Fibroblast of the conjunctiva (primary cell): ENCODE measurements at places on chromosomes 3 and 15.

DNA sequence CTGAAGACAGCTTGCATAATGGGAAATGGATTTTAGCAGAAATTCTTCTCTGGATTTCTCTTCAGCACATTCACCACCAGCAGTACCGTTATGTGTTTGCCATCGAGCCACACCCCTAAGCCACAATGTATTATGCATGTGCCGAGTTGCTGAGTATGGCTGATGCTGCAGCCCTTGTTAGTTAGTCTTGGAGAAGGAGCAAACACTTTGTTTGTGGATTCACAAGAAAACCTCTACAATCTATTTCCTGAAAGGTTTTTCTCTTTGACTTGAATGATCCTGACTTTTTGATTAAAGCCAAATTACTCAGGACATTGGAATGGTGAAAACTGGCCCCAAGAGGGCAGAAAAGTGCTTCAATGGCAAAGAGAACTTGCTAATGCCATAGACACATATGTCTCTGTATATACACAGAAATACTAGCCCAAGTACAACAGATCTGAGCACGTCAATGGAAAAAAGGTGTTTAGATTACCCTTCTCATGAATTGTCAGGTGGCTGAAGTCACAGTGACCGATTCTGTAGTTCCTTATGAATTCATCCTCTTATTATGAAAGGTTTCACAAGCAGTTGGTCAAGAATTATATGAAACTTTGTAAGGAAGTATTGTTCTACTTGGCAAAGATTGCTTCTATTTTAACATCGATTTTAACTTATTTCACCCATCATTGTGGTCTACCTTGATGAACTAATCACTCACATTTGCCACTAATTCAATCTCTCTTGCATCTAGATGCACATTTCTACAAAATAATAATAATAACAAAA, 103.0 kb downstream of the P3H2 start:
- DNase-seq = peak; percentile 70

DNA sequence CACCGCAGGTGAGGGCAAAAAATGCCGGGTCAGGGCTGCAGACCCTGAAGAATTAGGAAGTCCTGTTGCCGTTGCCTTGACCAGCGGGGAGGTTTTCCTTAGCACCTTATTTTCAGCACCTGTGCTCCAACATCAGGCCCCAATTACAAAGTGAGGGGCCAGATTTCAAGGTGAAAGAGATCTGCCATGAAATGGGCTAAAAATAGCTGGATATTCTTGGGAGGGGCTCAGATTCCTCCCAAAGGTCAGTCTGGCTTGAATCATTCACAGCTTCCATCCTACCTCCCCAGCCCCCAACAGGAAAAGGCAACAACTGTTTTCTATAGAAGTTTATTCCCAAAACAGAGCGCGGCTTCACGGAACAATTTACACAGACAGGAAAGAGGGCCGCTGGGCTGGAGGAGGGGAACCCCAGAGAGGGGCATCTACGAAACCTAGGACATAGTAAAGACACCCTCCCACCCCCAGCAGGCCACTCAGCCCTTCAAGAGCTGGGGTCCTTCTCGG, 941 bp upstream of the SLC26A6 start:
- no peak for DNase-seq

DNA sequence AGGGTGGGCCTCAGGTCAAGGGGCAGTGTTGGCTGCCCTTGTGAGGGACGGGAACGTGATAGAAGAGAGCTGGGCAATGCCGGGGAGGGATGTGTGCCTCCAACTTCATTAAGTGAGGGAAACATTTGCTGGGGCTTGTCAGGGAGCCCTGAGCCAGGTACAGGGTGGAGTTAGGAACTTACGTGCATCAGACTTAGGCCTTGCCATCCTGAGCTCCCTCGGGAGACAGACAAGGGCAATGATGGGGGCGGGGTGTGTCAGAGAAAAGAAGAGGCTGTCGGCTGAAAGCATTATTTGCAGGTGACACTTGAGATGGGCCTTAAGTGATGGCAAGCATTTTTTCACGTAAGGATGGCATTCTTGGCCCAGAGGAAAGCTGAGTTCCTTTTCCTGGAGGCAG, 1.6 kb downstream of the FAM131A start:
- DNase-seq = no peak

GRCh38 chr3:11631820-11632219, 11.9 kb downstream of the VGLL4 start:
- DNase-seq = no peak

- peak; percentile 56 for DNase-seq
Observed at GRCh38 chr15:52139599-52140462, 27.3 kb upstream of the BCL2L10 start.

DNA sequence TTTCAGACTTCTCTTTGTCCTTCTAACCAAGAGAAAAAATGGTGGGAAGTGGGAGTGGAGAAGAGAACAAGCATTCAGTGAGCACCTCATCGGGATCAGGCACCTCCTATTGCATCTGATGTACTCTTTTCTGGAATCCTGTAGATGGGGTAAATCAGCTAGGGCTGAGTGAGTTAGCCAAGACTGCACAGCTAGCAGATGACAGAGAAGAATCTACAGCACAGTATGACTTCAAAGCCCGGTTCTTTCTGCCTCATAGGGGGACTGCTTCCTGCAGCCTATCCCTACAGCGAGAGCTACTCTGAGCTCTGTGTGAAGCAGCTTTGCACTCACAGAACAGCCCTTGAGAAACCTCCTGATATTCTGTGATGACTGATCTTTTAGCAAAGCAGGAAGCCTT, 275.2 kb upstream of the MEIS2 start:
- no peak for DNase-seq

- DNase-seq = no peak
Observed at GRCh38 chr3:177460047-177460446, 262.8 kb upstream of the TBL1XR1 start.

DNA sequence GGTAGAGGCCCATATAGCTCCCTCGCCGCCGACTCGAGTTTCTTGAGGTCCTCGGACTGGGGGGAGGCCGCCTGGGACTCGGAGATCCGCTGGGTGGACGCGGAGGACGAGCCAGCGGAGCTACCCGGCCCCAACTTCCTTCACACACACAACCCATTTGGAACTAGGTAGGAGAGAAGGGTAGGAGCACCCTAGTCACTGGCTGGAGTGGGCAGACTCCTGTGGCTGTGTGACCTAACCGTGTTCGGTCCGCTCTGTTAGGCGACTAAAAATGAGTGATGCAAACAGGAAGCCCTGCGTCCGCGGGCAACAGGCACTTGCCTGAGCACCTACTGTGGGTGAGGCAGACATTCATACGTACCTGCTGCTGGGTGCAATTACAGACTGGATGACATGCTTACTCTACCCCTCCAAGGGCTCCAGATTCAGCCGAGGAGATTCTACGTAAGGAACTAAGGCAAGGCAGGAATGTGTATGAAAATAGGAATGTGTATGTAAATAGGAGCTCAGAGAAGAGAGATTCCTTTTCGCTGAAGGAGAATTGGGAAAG, 4.6 kb upstream of the SIN3A start:
- DNase-seq = no peak

GRCh38 chr3:179449636-179450035, 1.6 kb downstream of the GNB4 start:
- DNase-seq = no peak
